Osteocyte (in vitro differentiated cells): ENCODE measurements at places on chromosomes 1 and 21. TPM values are rescaled to one million over a fixed set of nuclear protein-coding genes. Genes with fewer than 3 reads are reported as not detected.

ABCA4 gene
- 6.0 and 6.6 TPM in 2 replicates for total RNA-seq

DNA sequence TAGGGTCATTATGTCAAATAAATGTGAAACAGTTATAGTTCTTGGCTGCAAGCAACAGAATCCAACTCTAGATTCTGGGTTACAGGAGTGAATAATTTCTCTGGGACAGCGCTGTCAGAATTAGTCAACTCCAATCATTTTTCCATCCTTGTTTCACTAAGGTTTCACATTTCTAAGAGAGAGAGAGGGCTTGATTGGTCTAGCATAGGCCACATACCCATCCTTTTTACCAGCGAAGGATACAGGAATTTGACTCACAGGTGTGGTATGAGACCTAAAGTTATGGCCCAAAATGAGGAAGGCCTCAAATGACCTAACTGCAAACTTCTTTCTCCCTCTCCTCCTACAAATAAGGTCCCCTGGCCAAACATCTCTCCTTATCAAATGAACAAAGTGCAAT, 25.5 kb upstream of the RGS8 start:
- H3K4me3 ChIP-seq: no peak overlapping the region
- H3K27me3 ChIP-seq: peaks cover 10% of the 10 kb centered on the region
- H3K4me1 ChIP-seq: no peaks in the 10 kb centered on the region
- H3K27ac ChIP-seq: no peak overlapping the region
- DNase-seq: no peak

DNA sequence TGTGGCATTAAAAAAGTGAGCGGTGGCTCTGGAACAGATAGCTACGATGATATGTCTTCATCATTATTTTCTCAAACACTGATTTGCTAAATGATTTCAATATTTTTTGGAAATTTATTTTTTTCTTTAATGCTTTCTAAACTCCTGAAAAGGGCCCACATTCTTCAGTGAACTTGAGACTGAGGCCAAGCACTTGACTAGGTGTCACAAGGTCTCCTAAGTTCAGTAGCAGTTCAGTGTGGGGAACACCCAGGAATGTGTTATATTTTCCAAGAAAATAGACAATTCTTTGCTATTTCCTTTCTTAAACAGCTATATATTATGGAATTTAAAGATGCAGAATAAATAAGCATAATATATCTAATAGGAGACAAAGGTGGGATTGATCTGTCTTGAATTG, 850.9 kb downstream of the USP25 start:
- peak overlapping the region; percentile 84 for H3K27ac ChIP-seq
- H3K4me1 ChIP-seq: peaks cover 45% of the 10 kb centered on the region
- peaks cover 9% of the 10 kb centered on the region for H3K36me3 ChIP-seq
- no peak overlapping the region for H3K4me3 ChIP-seq
- DNase-seq: no peak
- H3K27me3 ChIP-seq: no peaks in the 10 kb centered on the region

LCA5L gene
- 1.1 and 1.4 TPM in 2 replicates for total RNA-seq

DNA sequence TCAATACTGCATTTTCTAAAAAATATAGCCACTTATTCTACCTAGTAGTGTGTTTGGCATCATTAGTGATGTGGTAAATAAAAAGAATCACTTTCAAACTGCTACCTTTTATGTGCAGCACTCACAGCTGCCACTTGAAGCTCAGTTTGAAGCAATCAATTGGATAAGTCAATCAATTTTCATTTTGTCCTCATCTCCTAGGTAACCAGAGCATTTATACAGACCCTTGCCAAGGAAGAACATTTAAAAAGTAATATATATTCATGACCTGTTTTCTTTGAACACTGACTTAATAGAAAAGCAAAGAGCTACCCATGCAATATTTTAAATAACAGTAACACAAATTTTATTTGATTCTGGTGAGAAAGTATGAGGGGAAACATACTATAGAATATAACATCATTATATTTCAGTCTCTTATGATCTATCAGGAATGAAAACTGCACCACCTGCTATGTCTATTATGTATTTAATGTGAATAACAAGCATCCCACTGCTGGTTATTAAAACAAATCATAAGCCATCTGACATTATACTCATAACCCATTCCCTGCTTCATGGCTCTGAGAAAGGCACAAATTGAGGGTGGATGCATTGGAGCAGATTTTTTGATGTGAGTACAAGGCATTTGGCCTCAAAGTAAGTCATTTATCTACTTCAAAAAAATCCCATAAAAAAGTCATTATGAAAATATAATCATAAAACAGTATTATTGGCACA, 168.4 kb upstream of the C21orf91 start:
- no peak for DNase-seq
- no peak overlapping the region for H3K4me3 ChIP-seq
- no peaks in the 10 kb centered on the region for H3K36me3 ChIP-seq

- DNase-seq: peak; percentile 70
- peak overlapping the region; percentile 96 for H3K27ac ChIP-seq
- no peak overlapping the region for H3K4me3 ChIP-seq
Observed at GRCh38 chr1:112698366-112699310, 8.3 kb downstream of the RHOC start.

DNA sequence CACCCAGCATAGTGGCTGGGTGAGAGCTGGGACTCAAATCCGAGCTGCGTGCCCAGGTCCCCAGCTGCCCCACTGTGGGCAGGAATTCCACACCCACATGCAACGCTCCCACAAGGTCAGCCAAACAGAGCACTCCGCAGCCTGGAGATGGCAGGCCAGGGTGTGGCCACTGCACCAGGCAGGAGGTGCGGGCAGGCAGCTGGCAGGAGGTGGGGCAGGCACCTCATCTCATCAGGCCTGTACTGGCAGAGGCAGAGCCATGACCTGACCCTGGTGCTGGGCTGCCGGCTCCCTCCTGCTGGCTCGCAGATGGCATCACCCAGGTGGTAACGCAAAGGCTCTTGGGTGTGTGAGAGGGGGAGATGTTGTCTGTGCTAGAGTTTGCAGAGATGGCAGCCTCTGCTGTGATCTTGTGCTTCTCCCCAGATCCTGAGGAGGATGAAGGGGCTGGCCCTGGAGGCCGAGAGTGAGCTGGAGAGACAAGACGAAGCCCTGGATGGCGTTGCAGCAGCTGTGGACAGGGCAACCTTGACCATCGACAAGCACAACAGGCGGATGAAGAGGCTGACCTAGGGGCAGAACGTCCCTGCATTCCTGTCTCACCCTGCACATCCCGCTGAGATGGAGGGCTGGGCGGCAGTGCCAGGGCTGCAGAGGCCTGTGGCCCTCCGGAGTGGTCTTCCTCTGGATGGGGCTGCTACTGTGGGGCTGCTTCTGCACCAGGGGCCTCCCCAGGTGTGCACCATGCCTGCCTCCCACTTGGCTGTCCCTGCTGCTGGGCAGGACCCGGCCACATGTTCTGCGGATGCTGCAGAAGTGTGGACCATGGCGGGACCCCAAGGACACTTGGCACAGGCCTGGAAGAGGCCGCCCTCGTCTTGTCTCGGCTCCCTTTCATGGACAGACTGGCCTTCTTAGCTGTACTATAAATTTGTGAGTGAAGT, 35.1 kb upstream of the PRSS38 start:
- no peak overlapping the region for H3K4me3 ChIP-seq
- H3K4me1 ChIP-seq: peaks cover 6% of the 10 kb centered on the region
- H3K27me3 ChIP-seq: no peaks in the 10 kb centered on the region
- H3K36me3 ChIP-seq: peaks cover 17% of the 10 kb centered on the region
- peak; percentile 76 for DNase-seq

DNA sequence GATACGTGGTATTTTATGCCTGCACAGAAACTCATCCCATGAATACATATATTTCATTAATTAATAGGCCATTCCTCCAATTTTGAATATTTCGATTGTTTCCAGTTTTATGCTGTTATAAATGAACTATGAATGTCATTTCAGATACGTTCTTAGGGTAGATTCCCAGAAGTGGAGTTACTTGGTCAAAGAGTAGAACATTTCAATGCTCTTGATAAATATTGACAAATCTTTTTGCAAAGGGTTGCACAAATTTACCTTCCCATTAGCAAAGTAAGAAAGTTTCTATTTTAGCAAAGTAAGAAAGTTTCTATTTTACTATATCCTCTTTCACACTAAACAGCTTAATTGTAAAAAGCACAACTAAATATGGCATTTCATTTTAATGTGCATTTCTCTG, 48.9 kb downstream of the KCNT2 start:
- H3K4me1 ChIP-seq: peaks cover 13% of the 10 kb centered on the region
- H3K27me3 ChIP-seq: no peaks in the 10 kb centered on the region
- H3K36me3 ChIP-seq: peaks cover 22% of the 10 kb centered on the region
- no peak for DNase-seq
- H3K4me3 ChIP-seq: no peak overlapping the region
- no peak overlapping the region for H3K27ac ChIP-seq

- H3K27ac ChIP-seq: no peak overlapping the region
- DNase-seq: no peak
- H3K4me3 ChIP-seq: no peak overlapping the region
- no peaks in the 10 kb centered on the region for H3K4me1 ChIP-seq
- no peaks in the 10 kb centered on the region for H3K36me3 ChIP-seq
- H3K27me3 ChIP-seq: peaks cover 45% of the 10 kb centered on the region
Observed at GRCh38 chr1:22619252-22619651, 17.2 kb upstream of the C1QA start.

B3GALT5 gene
- total RNA-seq: not detected in 2 replicates

DNA sequence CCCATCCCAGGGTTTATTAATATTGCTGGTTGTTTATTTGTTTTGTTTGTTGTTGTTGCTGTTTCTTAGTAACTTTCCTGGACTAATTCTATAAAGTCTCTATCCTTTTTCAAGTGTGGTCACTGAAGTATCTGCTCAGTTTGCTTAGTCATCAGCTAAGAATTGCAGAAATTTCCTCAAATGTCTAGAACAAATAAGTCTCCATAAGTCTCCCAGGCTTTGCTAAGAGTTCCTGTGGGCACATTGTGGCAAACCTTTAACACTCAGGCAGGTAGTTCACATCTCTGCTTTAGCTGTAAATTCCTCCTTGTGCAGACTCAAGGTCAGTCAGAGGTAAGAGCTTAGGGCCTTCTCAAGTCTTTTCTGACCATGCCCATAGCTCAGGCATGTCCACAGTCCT, 38.9 kb upstream of the C1orf185 start:
- peak overlapping the region; percentile 19 for H3K27ac ChIP-seq
- DNase-seq: no peak
- H3K4me3 ChIP-seq: no peak overlapping the region
- H3K36me3 ChIP-seq: peaks cover 3% of the 10 kb centered on the region
- H3K27me3 ChIP-seq: no peaks in the 10 kb centered on the region

DNA sequence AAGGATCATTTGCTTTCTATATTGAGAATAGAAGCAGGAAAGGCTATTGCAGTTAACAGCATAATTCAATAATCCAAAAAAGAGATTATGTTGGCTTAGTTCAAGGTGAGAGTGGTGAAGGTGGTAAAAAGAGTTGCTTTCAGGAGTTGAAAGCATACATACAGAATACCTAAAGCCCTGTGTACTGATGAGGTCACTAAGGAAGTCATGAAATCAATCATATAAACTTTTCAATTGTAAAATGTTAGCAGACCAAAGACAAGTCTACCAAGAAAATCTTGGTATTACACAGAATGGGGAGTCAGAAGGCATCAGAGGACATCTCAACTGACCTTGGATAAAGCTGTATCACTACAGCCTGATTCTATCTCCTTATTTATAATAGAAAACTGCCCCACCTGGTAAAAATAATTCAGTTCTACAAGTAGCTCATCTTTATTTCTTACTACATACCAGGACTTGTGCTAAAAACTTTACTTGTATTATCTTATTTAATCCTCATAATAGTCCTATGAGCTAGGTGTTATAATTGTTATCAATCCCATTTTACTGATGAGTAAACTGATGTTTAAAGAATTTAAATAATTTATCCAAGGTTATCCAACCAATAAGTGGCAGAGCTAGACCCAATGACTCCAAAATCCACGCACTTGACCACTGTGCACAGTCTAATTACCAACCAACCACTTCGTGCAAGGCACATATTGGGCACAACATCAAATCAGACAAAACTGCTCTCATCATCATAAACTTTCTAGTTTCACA, 40.9 kb downstream of the TUT4 start:
- H3K4me3 ChIP-seq: no peak overlapping the region
- H3K4me1 ChIP-seq: no peaks in the 10 kb centered on the region
- no peak overlapping the region for H3K27ac ChIP-seq

SEC16B gene
- total RNA-seq: 0.64 and 0.76 TPM in 2 replicates

DNA sequence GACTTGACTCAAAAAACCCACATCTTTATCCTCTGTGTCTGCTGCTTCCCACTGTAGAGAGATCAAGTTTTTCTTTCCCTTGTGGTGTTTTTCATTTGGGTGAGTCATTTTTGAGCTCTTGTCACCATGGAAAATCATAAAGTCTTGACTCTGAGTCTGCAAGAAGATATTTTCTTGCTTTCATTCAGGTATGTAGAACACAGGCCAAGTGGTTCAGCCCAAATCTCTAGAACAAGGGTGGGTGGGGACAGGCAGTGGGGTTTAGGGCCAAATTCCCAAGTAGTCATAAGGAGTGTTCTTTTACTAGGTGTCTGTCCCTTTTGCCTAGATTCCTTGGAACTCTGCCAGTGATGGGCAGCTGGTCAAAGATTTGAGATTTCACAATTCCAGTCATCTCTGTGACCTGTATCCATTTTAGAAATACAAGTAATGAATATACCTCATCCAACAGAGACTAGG, 21.5 kb upstream of the ARHGAP29 start:
- no peaks in the 10 kb centered on the region for H3K36me3 ChIP-seq
- H3K4me1 ChIP-seq: peaks cover 32% of the 10 kb centered on the region
- H3K27me3 ChIP-seq: no peaks in the 10 kb centered on the region
- no peak overlapping the region for H3K4me3 ChIP-seq

- H3K36me3 ChIP-seq: peaks cover 15% of the 10 kb centered on the region
- no peaks in the 10 kb centered on the region for H3K27me3 ChIP-seq
- DNase-seq: no peak
- peak overlapping the region; percentile 85 for H3K27ac ChIP-seq
- peaks cover 16% of the 10 kb centered on the region for H3K4me1 ChIP-seq
Observed at GRCh38 chr1:235999259-235999925, 65.5 kb downstream of the NID1 start.

GRCh38 chr1:64631346-64632034, 113.4 kb upstream of the RAVER2 start:
- peaks cover 10% of the 10 kb centered on the region for H3K36me3 ChIP-seq
- H3K4me1 ChIP-seq: peaks cover 9% of the 10 kb centered on the region
- no peak overlapping the region for H3K27ac ChIP-seq
- no peak for DNase-seq
- H3K4me3 ChIP-seq: no peak overlapping the region

GRCh38 chr1:39954324-39954869, 548 bp upstream of the MFSD2A start:
- no peaks in the 10 kb centered on the region for H3K36me3 ChIP-seq
- no peak overlapping the region for H3K27ac ChIP-seq
- peak overlapping the region; percentile 84 for H3K4me3 ChIP-seq
- no peak for DNase-seq

GRCh38 chr1:241762713-241763339, 85.2 kb upstream of the EXO1 start:
- no peak overlapping the region for H3K4me3 ChIP-seq
- H3K27me3 ChIP-seq: peaks cover 36% of the 10 kb centered on the region
- DNase-seq: no peak
- H3K27ac ChIP-seq: no peak overlapping the region
- H3K4me1 ChIP-seq: no peaks in the 10 kb centered on the region
- H3K36me3 ChIP-seq: no peaks in the 10 kb centered on the region
